ENCODE measurements at places on chromosomes 4 and X. TPM values are rescaled to one million over a fixed set of nuclear protein-coding genes. Genes with fewer than 3 reads are reported as not detected.

GRCh38 chrX:68978255-68978654 is 149.4 kb downstream of the EFNB1 start:
- DNase-seq, result no peak

GRCh38 chr4:84927428-84927827 is 39.1 kb downstream of the WDFY3 start:
- no peak for DNase-seq

DNA sequence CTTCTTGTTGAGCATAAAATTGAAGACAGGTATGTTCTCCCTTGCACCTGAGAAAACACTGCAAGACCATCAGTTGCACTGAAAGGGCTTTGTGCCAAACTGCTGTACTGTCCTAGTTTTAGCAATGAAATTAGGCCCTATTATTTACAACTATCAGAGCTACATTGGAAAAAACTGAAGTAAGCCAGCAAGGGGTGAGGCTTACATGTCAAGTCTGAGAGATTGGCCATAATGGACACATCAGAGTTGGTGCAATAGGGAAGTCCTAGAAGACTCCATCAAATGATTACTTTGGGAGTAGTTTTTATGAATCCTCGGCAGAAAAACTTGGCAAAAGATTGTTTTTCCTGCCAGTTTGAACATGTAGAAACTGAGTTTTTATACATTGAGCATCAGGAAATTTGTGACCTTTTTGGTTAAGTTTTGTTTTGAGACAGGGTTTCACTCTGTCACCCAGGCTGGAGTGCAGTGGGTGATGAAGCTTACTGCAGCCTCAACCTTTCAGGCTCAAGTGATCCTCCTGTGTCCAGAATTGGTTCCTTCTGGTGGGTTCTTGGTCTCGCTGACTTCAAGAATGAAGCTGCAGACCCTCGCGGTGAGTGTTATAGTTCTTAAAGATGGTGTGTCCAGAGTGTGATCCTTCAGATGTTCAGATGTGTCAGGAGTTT is 160.1 kb upstream of the BANK1 start:
- DNase-seq, result no peak

- peak; percentile 36 for DNase-seq
Observed at GRCh38 chr4:169566021-169566818, 46.2 kb downstream of the NEK1 start.

- peak; percentile 52 for DNase-seq
Observed at GRCh38 chrX:43557792-43558191, 98.3 kb upstream of the MAOA start.

- no peak for DNase-seq
Observed at GRCh38 chr4:10998846-10999245, 314.3 kb upstream of the CLNK start.

DNA sequence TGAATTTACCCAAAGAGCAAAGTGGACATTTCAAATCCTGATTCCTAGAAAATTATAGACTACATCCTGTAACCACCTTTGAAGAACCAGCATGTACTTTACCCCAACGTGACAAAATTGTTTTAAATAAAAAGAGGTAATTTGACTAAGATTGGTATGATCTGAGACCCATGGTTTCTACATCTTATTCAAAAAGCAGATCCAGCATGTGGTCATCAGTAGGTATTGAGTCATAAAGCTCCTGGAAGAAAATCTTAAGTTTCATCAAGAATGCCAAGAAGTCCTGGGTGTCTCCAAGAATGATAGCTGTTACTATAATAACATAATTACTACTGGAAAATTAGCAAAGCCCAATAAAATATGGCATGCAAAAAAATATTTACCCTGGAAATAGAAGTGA is 61.8 kb downstream of the NFKB1 start:
- DNase-seq, result no peak

DNA sequence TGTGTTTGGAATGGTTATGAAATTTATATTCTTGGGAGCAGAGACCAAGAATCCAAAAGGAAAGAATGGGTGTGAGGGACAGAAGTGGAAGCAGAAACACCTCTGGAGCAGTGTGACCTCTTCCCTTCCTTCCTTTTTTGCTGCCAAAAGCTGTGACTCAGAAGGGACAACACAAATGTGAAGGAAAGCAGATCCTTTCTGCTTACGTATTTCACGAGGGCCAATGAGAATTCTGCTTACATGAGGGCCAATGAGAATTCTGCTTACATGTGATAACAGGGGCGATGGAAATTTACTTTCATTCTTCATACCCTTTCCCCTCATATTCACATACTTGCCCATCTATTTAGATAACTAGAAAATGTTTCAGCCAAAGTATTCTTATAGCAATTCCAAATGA is 404.6 kb downstream of the PRDM5 start:
- DNase-seq, result no peak

- DNase-seq, result no peak
Observed at GRCh38 chr4:154506253-154506652, 14.7 kb upstream of the DCHS2 start.

DNA sequence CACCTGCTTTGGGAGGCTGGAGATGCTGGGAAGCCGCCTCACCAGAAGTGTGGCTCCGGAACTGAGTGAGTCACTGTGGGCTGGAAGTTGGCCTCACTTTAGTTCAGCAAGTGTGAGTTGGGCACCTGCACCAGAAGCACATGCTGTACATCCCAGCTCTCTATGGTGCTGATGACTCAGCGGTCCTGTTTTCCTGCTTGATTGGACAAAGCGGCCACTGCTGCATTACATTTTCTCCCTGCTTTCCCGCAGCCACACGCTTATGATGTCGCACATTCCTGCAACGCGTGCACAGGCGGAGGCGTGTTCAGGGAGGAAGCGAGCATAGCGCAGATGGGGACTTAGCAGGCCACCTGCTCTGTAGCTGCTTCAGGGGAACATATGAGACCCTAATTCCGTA is 26.7 kb upstream of the CLDN34 start:
- DNase-seq, result no peak

GRCh38 chr4:138542191-138542776 is 300.1 kb upstream of the SLC7A11 start:
- DNase-seq, result no peak

GRCh38 chr4:24335616-24336015 is 248.7 kb downstream of the DHX15 start:
- DNase-seq, result no peak

- no peak for DNase-seq
Observed at GRCh38 chr4:25756503-25756902, 100.9 kb downstream of the SLC34A2 start.

PLS3 gene
- total RNA-seq, result not detected

SLC26A1 gene
- total RNA-seq, result 0.31 TPM

ADAM29 gene
- not detected for total RNA-seq

ADRA2C gene
- not detected for total RNA-seq

CITED1 gene
- total RNA-seq, result not detected

BTC gene
- not detected for total RNA-seq

FGFBP2 gene
- 9.9 TPM for total RNA-seq

All from CD8-positive, alpha-beta T cell (primary cell).